ENCODE measurements at places on chromosomes 6 and 20.

- no peak for DNase-seq
These were observed 74.1 kb downstream of the TFAP2C start for GRCh38 chr20:56702931-56703840.

- DNase-seq: no peak
These were observed 85.0 kb upstream of the HCRTR2 start for GRCh38 chr6:55089325-55089724.

DNA sequence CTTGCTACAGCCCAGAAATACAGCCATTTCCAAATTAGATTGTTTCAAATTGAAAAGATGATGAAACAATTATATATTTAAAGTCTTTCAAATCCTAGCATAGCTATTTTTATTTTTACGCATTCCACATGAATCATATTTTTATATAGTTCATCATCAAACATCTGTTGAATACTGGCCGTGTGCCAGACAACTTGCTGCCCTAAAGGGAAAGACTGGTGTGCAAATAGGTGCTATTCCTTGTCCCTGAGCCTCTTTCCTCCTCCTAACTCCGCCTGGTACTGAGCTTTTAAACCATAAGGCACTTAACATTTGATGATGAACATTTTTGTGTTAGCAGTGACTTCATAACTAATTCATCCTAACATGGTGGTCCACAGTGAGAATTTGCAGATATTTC is 18.7 kb upstream of the PLCG1 start:
- DNase-seq: no peak

GRCh38 chr6:99745651-99746050 is 139.0 kb downstream of the PRDM13 start:
- DNase-seq: no peak

DNA sequence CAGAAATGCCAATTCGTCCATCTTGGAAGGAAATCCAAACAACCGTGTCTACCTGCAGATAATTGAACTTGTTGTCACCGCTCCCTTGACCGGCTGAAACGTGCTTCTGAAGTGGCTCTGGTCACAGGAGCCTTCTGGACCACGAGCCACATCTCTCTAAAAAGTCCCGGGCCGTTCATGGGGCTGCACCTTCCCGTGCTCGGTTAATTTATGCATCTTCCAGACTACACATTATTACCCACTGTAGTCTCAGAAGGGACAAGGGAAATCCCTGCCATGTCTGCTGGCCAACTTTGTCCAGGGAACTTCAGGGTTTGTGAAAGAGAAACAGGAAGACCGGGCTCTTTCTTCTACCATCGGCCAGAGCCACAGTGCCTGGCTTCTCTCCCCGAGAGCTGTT is 63.4 kb upstream of the MPC1 start:
- no peak for DNase-seq

DNA sequence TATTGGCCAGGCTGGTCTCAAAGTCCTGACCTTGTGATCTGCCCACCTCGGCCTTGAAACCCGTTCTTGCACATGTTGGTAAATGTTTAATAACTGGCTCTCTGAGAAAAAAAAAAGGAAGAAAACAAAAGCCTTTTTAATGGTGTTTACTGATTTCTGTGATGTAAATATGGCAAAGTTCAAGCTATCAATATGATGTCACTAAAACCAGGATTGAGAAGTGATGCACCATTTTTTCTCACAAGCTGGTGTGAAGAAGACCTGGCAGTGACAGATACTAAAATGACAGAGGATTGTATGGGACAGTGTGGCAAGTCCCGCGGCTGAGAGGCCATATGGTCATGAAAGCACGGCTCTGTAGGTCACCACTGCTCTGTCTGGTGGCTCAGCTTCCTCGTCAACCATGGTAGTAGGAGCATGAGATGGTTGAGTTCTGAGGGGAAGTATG is 196.3 kb upstream of the SUPT3H start:
- DNase-seq: no peak

DNA sequence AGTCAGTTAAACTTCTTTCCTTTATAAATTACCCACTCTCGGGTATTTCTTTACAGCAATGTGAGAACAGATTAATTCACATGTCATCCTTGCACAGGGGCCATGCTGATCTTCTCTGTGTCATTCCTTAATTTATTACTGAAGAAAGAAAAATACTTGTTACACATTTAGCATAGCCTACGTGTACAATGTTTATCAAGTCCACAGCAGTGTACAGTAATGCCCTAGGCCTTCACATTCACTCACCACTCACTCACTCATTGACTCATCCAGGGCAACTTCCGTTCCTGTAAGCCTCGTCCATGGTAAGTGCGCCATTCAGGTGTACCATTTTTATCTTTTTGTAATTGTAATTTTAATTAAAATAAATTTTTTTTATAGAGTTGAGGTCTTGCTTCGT is 73.6 kb downstream of the RSPH3 start:
- no peak for DNase-seq

DNA sequence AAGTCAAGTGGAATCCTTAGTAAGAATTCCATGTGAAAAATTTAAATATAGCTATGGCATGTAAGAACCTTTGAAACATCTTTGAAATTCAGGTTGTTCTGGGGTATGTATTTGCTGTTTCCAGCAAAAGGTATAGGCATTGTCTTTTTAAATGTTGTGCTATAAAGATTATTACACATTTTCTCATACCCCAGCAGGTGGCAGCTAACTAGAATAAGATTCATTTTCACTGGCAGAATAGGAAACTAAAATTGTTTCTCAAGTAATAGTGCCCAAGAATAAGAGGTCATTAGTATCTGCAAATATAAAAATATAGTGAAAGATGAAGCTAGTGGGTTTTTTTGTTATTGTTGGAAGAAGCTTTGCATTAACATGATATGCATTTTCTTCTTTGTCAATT is 1.8 kb downstream of the GRIK2 start:
- no peak for DNase-seq

DNA sequence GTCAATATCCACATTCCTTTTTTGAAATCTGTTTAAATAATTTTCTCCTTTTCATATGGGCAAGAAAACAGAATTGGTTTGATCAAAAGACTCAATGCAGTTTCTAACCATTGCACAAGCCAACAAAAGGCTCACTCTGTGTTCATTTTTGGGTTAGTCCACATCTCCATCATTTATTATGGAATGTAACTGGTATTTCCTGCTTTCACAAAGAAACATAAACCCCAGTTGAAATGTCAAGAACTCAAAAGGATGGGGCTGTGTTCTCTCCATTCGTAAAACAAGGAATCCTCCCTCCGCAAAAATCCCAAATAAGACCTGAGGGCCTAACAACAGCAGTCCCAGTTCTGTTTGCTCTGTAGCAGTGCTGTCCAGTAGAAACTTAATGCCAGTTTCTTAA is 420.9 kb downstream of the GJA1 start:
- DNase-seq: no peak

All from stimulated activated CD8-positive, alpha-beta memory T cell treated with anti-CD3 and anti-CD28 coated beads, Interleukin-2, amount 100 ng/mL, for 48 hours (primary cell).